Fibroblast of the aortic adventitia (primary cell): ENCODE measurements at places on chromosomes 4 and X. TPM values are rescaled to one million over a fixed set of nuclear protein-coding genes. Genes with fewer than 3 reads are reported as not detected.
A peak's percentile ranks its signal among the peaks of the same experiment; 100 is the strongest.

Gene VEGFD
- total RNA-seq = 0.90 and 1.6 TPM in 2 replicates

Gene RTL3
- total RNA-seq = 0.27 TPM in 1 of 2 replicates, not detected in the other

GRCh38 chr4:4315461-4316149 lies 25.6 kb downstream of the ZBTB49 start:
- no peak for DNase-seq

- DNase-seq = peak; percentile 47
These were observed 11.5 kb downstream of the CTAG1A start for GRCh38 chrX:154596290-154596929.

- DNase-seq = no peak
These were observed 224.9 kb downstream of the KIT start for GRCh38 chr4:54882616-54883015.

DNA sequence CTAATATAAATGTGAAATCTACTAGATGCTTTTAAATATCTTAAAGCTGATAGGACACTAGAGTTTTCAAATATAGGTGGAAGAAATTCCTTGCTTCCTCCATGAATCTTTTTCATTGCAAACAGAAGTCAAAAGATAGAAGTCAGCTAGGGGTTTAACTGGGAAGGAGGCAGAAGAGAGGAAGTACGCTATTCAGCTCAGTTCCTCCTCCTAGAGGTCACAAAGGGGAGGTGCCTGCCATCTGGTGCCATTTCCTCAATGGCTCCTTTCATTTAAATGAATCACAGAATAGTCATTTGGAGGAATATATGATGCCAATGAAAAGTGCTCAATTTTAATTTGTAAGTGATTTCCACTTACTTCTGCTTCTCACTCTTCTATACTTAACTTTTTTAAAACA lies 8.5 kb downstream of the COL25A1 start:
- no peak for DNase-seq

Gene GSX2
- not detected in 2 replicates for total RNA-seq

DNA sequence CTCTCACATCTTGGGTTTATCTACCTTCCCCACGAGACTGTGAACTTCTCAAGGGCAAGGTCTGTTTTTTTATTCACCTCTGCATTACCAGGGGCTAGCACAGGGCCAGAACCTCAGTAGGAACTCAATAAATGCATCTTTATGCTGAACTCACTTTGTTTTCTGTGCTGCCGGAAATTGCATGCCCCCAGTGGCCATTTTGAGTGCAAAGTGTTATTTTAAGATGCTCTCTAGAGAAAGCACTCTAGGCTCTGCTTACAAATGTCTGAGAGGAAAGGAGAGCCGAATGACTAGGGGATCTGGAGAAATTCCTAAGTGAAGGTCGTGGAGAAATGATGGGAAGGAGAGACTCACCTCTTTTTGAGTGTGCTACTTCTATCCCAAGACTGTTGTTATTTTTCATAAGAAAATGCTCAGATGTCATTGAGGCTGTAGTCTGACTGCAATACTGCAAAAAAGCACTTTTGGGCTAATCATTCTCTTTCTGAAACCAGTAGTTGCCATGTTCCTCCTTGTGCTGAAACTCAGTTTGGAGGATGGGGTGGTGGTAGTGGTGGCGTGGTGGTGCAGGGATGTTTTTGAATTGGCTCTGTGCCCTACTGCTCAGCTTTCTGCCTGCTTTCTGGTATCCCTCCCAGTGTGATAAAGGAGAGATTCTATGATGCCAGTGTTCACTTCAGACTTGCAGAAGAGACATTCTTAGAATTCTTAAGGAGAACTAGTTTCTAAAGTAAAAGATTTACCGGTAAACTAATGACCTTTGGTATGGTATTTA lies 41.3 kb downstream of the DOCK11 start:
- peak; percentile 61 for DNase-seq

GRCh38 chr4:77821775-77822174 lies 2.6 kb upstream of the CNOT6L start:
- DNase-seq = no peak

Gene DSPP
- not detected in 2 replicates for total RNA-seq

Gene MUC7
- total RNA-seq = not detected in 2 replicates
